ENCODE measurements at places on chromosomes 5 and 9.

DNA sequence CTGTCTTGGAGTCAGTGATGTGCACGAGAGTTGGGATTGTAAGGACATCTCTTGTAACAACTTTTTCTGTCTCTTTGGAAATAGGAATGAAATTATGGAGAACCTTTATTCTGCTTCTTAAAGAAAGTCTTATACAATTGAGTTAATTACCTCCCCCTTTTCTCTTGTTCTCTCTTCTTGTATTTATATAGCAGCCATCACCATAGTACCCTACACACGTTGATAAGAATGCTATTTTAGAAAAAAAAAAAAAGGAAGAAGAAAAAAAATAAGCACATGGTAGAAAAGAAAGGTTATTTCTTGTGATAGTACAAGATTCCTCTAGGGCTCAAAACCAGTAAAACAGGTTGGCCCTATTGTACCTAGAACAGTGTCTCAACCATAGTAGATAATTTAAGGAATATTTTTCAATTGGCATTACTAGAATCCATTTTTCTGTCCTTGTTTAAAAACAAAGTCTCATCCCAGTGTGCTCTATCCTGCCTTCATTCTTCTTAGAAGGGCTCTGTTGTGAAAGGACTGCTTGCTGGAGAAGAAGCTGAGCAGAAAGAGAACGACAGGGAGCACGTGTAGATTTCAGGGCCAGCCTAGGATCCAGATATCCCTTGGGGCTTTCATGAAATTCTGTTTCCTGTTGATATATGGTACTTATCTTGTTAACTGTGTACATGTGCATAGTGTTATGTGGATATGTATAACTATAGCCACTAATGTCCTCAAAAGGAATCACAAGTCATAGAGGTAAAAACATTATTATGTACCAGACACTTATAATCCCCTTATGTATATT lies 392.3 kb upstream of the MEF2C start:
- DNase-seq, result no peak

DNA sequence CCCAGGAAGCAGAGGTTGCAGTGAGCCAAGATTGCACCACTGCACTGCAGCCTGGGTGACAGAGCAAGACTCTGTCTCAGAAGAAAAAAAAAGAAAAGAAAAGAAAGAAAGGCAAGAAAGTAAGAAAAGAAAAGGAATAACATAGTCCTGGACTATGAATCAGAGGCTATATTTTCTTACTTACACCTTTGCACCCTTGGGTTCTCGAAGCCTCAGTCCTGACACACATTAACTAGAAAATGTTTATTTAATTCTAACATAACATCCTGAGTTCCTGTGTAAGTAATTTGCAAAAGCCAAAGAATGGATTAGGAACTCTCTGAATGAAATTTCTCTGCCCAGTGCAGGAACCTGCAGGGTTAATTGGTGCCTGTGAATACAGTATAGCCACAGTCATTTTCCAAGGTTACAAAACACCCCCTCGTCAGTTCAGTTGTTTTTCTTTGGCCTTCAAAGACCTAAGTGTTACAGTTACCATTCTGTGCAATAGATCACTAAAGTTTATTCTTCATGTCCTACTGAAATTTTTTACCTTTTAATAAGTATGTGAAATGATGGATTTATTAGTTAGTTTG lies 147.6 kb downstream of the SV2C start:
- no peak for DNase-seq

- DNase-seq, result no peak
These were observed 33.7 kb downstream of the HAVCR1 start for GRCh38 chr5:157025093-157025698.

DNA sequence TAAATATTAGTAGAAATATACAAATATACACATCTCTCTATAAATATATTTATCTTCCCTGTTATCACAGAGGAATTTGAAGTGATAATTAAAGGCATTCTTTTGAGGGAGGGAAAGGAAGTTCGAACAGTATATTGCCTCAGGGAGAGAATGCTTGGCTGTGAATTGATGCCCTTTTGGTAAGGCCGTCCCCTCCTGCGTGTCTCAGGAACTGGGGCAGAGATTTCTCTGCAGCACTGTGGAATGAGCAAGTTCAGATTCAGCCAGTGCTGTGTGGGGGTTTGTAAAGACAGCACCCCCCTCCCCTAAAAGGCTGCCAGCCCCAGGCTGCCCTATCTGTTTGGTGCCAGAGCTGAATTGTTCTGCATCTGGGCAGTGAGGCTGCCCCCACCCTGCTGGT lies 42.0 kb downstream of the UBE2QL1 start:
- DNase-seq, result no peak

- DNase-seq, result no peak
These were observed 390.8 kb upstream of the PTGER4 start for GRCh38 chr5:40288800-40289485.

- DNase-seq, result no peak
These were observed 126.8 kb downstream of the TRPM3 start for GRCh38 chr9:70994582-70994981.

GRCh38 chr5:88792144-88792840 lies 90.7 kb downstream of the MEF2C start:
- no peak for DNase-seq

DNA sequence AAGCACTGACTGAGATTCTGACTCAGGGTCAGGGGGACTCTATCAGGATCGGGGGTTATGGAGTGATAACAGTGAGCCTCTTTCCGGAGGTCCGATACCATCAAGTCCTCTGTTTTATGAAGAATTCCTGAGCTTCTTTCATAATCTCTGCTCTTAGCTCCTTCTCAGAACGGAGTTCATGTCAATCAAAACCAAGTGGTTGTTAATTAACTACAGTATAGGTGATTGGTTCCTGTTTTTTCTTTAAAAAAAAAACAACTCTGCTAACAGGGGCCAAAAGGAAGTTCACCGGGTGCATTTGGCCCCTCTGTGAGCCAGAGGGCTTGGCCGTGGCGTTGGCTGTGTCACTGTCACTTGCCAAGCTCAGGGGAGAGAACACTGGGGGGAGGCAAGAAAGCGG lies 4.0 kb downstream of the GFI1B start:
- DNase-seq, result no peak

- DNase-seq, result no peak
These were observed 266.8 kb upstream of the NREP start for GRCh38 chr5:112023766-112024165.

DNA sequence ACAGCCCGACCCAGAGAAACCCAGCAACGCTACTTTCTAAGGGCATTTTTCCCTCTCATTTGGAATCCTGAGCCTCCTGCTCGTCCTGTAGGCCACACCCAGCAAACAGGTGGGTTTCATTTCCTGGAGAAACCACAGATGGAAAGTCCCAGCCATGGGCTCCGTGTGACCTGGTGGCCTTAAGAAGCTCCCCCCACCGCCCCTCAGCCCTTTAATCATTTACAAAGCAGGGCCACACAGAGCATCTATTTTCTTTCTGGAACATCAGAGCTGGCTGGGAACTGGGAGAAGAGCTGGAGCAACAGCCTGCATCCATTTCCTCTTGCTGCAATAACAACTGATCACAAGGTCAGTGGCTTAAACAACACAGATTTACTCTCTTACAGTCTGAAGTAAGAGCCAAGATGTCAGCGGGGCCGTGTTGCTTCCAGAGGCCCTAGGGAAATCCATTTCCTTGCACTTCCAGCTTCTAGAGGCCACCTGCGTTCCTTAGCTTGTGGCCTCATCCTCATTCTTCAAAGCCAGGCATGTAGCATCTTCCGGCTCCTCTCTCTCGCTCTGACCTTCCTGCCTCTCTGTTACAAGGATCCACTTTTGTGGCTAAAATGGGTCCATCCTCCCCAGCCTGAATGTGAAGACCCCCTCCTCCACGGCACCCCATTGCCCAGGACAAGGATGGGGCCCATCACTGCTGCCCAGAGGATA lies 40.5 kb downstream of the C9orf50 start:
- DNase-seq, result no peak

DNA sequence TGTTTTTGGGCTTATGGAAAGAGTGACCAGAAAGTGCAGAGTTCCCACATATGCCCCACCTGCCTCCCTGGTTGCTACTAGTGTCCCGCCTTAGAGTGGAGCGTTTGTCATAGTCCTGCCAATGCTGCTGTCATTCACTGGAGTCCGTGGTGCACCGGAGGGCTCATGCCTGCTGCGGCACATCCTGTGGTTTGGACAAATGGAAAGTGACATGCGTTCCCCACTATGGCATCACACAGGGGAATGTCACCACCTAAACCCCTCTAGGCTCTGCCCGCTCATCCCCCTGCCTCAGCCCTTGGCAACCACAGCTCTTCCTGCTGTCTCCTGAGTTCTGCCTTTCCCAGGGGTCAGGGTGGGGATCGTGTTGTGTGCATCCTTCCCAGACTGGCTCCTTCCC lies 29.2 kb downstream of the IRX4 start:
- no peak for DNase-seq

GRCh38 chr5:14937254-14937653 lies 65.7 kb upstream of the ANKH start:
- no peak for DNase-seq

GRCh38 chr9:127078336-127078735 lies 44.1 kb downstream of the ANGPTL2 start:
- DNase-seq, result no peak

GRCh38 chr9:130688072-130688471 lies 5.5 kb upstream of the EXOSC2 start:
- no peak for DNase-seq

GRCh38 chr9:33248606-33249005 lies 8.6 kb downstream of the SPINK4 start:
- no peak for DNase-seq

DNA sequence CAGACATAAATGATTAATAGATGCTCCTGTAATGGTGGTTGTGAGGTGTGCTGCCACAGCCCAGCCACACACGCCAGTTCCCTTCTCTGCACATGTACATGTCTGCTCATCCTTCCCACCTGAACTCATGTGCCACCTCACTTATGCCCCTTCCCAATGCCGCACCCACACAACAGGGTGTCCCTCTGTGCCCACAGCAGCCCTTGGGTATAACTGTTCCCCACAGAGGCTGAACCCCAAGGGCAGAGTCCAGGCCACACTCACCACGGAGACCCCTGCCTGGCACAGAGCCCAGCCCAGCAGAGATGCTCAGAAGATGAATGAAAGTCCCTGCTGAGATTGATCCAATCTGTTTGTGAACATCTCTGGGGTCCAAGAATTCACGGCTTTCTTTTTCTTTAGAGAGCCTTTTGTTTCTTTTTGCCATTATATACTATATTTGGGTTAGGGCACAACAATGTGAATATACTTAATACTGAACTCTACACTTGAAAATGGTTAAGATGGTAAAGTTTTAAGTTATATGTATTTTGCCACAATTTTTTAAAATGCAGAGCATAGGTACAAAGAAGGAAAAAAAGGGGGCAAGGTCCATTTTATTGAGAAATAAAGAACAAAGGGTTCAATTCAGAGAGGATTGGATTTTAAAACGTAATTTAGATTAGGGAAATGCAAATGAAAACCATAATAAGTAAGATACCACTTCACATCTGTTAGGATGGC lies 29.6 kb downstream of the IRF1 start:
- no peak for DNase-seq

GRCh38 chr5:149956685-149957084 lies 3.9 kb upstream of the SLC26A2 start:
- no peak for DNase-seq

DNA sequence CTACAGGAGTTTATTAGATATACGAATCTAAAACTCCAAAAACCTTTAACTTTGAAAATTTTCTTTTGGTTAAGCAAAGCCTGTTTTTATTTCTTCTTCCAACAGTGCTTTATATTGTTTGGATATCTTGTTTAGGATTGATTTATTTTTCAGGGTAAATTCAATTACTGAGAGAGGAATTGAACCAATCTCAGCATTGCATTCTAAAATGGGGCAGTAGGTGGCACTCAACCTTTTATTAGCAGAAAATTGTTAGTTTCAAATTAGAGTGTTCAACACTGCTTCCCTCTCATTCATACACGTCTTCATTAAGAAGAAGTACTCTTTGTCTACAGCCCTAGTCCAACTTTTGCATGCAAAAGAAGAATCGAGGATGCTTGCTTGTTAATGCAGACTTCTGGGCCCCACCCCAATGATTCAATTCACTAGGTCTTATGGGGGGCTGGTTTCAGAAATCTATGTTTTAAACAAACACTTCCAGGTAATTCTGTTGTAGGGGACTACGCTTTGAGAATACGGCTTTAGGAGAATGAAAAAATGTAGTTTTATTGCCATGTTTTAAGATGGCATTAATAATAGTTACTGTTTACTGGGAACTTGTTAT lies 26.6 kb downstream of the MRPL22 start:
- no peak for DNase-seq

- DNase-seq, result no peak
These were observed 22.2 kb upstream of the CXCL14 start for GRCh38 chr5:135600971-135601381.

GRCh38 chr5:107676702-107677101 lies 6.0 kb upstream of the EFNA5 start:
- no peak for DNase-seq

GRCh38 chr5:156963125-156963524 lies at the start of gene TIMD4:
TSS of gene TIMD4 (minus strand) at chr5:156963226. CDS start at chr5:156963198, 28 bp downstream.
- no peak for DNase-seq

- no peak for DNase-seq
These were observed 37.8 kb upstream of the SPDL1 start for GRCh38 chr5:169545762-169546161.

- DNase-seq, result no peak
These were observed 183.3 kb downstream of the MED10 start for GRCh38 chr5:6194906-6195612.

All from GM12892 (cell line).